NCI-H187 treated with DMSO at 0.1 percent for 48 hours (cell line): ENCODE measurements at places on chromosomes 16 and 17.

- no peak for DNase-seq
Observed at GRCh38 chr16:2482249-2482648, 7.3 kb downstream of the TBC1D24 start.

- no peak for DNase-seq
Observed at GRCh38 chr17:70006159-70006558, 68.9 kb upstream of the KCNJ16 start.

- no peak for DNase-seq
Observed at GRCh38 chr16:4870138-4870671, 22.9 kb downstream of the UBN1 start.

DNA sequence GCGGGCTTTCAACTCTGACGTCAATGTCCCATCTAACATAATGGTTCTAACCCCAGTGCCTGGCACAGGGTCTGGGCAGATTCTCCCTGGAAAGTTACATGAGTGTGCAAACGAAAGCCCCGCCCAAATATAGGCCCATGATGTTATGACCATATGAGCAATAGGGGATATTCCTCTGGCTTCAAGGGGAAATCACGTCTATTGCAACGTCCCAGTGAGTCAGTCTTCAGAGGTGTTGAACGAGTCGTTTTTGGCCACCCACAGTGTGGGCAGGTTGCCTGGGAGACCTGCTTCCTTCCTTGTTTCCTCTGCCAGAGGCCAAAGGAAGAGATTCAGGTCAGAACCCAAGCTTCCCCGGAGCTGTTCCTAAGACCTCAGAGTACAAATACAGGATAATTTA is 30.3 kb downstream of the PIK3R5 start:
- DNase-seq, result no peak

- no peak for DNase-seq
Observed at GRCh38 chr17:29566473-29567303, at the start of gene ABHD15. Gene ABHD15, minus strand, starts transcription at chr17:29567037. Its CDS starts 71 bp downstream, at chr17:29566966.
